ENCODE measurements at places on chromosomes 5 and 9. TPM values are rescaled to one million over a fixed set of nuclear protein-coding genes. Genes with fewer than 3 reads are reported as not detected.

DNA sequence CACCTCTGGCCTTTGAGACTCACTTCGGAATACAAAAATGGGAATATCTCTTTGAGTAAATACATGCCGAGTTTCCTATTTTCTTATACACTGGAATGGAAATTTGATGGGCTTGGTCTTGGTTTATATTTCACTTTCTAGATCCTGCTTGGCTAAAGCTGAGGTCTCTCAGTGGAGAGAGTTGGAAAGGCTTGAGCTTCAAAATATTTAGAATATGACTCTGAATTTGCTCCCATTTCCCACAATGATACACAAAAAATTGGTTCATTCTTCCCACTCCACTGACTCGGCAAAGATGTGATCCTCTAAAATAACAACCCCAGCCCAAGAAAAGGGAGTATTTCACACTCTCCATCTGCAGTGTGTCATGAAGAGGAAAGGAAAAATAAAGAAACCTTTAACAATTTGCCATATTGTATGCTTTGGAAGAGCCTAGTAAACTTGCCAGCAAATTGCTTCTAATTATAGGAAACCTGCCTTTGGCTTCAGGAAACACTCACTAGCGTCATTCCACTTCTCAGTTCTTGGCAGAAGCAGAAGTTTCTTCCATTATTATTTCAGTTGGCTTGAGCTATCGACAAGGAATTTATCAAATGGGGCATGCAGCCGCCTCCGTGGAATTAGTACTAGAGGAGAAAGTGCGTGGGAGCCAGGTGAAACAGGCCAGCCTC, 302.9 kb downstream of the NSG2 start:
- no peak overlapping the region for H3K4me3 ChIP-seq
- H3K27me3 ChIP-seq, result no peaks in the 10 kb centered on the region
- H3K36me3 ChIP-seq, result no peaks in the 10 kb centered on the region
- no peak overlapping the region for H3K27ac ChIP-seq

- H3K36me3 ChIP-seq, result peaks cover 13% of the 10 kb centered on the region
- no peak overlapping the region for H3K4me3 ChIP-seq
- H3K4me1 ChIP-seq, result peaks cover 43% of the 10 kb centered on the region
- no peak overlapping the region for H3K27ac ChIP-seq
Measured at GRCh38 chr5:9365512-9365911, 180.4 kb downstream of the SEMA5A start.

DNA sequence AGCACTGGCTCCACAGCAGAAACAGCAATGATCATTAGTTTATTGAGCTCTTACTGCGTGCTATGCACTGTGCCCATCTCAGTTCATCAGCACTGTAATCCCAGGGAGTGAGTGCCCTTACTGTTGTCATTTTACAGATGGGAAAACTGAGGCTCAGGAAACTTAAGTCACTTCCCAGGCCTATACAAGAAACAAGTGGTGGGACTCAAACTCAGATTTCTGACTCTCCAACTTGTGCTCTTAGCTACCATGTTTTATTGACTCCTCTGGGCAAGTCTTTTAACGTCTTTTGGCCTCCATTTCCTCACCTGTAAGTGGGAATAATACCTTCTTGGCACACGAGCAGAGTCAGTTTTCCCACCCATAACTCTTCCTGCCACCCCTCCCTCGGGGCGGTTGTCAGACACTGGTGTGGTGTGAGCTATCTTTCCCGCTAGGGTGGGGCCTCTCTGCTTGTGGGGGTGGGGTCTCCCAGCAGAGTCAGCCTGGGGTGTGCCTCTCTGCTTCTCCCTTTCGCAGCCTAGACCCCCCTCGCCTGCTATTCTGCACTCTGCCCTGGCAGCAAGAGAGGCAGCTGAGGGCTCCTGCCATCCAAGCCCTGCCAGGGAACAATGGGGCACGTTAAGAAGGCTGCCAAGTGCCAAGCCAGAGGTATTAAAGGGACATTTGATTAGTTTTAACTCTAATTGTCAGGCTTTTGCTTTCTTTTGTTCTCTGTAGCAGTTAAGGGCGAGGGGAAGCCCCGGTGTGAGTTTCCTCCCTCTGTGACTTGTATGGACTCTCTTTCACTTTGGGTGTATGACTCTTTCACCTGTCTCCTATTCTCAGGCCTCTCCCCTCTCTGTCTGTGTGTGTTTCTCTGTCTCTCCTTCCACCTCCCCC, 12.1 kb downstream of the GALNT10 start:
- DNase-seq, result no peak
- no peaks in the 10 kb centered on the region for H3K27me3 ChIP-seq
- no peak overlapping the region for H3K4me3 ChIP-seq
- peak overlapping the region; percentile 1 for H3K27ac ChIP-seq
- H3K36me3 ChIP-seq, result peaks cover 64% of the 10 kb centered on the region

CD74 gene
- not detected for total RNA-seq

BHMT gene
- total RNA-seq, result not detected

PLPP7 gene
- 9.1 TPM for total RNA-seq

All from HFFc6 (cell line).